ENCODE measurements at places on chromosomes 5 and 9.

- DNase-seq = no peak
These were observed 58.8 kb upstream of the ERCC6L2 start for GRCh38 chr9:95816716-95817115.

DNA sequence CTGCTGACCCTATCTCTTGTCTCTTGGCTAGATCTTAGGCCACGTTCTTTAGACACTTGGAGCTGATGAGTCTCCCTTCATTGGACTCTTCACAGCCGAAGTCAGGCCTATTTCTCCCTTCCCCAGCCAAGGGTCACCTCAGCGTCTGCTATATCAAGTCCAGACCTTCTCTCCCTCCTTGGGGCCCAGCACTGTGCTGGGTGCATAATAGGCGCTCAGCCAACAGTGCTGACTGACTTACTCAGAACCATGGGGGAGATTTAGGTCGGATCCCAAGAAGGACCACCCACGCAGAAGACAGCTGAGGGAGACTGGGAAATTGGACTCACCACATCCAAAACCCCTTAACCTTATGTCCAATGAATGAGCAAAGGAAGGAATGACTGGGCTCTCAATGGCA lies 5.6 kb upstream of the AMBP start:
- no peak for DNase-seq

GRCh38 chr9:126097679-126098078 lies 228.9 kb upstream of the MVB12B start:
- no peak for DNase-seq

GRCh38 chr5:109700516-109701153 lies 10.9 kb downstream of the MAN2A1 start:
- peak; percentile 28 for DNase-seq

- DNase-seq = no peak
These were observed 61.6 kb upstream of the C9orf72 start for GRCh38 chr9:27634879-27635278.

DNA sequence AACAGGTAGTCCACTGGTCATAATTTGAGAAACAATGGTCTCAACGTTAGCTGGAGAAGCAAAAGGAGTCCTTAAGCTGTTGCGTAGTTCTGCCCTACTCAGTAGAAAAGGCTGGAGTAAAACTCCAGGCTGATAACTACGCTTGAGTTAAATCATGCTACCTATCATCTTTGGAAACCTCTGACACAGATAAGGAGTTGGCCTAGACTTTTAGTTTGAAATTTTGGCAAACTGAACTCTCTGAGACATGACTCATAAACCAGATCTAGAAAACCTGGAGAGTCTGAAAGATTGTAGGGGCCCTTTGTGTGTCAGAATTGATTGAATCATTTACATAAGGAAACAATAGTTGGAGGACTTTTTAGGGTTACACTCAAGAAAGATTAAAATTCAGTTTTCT lies 26.3 kb downstream of the NMUR2 start:
- no peak for DNase-seq

DNA sequence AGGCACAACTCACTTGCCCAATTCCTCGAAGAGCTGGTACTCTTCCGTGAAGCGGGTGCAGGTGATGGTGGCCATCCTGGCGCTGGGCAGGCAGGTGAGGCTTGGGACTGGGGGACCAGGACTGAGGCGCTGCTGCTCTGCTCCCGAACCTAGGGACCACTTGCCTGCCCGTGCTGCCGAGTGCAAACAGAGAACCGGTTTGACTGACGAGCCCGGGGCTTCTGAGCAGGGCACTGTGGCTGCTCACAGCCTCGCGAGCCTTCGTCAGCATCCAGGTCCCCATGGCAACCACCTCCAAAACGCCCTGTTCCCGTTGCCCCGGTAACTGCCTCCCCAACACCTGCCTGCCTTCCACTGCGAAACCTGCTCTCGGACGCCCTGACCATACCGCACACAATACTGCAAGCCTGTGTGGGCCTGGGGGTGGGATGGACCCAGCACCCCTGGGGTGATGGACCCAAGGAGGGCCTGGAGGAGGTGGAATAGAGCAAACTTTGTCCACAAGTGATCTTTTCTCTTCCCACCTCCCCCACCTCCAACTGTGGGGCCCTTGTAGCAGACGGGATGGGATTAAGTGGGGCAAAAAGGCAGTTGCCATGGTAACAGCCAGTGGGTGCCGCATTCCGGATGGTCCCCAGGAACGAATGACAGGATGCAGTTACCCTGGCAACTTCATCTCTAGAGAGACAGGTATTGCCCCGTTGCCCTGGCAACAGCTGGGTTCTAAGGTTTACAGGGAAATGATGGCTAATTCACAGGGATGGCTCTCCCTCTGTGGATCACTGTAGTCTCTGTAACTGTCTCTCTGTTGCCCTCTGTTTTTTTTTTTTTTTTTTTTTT lies at the start of gene CAMK2A:
Gene CAMK2A (minus strand): TSS at position 223 of the 840 bp plus-strand sequence. CDS start 148 bp downstream, at position 75.
- DNase-seq = no peak

- DNase-seq = no peak
These were observed 1259.8 kb downstream of the PTPRD start for GRCh38 chr9:9352877-9353481.

- peak; percentile 45 for DNase-seq
These were observed 164.9 kb downstream of the KDM4C start for GRCh38 chr9:6922680-6923079.

- DNase-seq = no peak
These were observed 93.0 kb upstream of the DAB2 start for GRCh38 chr5:39517800-39518199.

- DNase-seq = no peak
These were observed 1.2 kb downstream of the DDX41 start for GRCh38 chr5:177515580-177515979.

GRCh38 chr9:31908891-31909480 lies 475.5 kb upstream of the ACO1 start:
- no peak for DNase-seq

DNA sequence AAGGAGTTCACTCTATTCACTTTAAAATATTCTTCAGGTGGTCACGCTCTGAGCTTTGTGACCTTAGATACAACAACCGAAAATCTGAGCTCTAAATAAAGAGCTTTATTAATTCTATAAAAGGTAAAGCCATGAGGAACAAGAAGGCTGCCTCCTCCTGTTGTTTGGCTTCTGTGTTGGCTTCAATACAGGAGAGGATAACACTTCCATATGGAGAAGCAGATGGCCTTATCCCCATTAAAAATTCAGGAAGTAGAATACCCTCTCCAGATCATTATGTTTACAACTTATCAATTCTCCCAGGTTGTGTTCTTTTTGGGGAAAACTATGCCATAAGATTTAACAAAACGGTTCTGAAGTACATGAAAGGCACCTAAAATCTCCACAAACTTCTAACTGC lies 128.4 kb downstream of the TTC39B start:
- no peak for DNase-seq

GRCh38 chr5:59173578-59173977 lies 590.7 kb downstream of the RAB3C start:
- DNase-seq = no peak

GRCh38 chr5:95007921-95008597 lies 276.8 kb downstream of the MCTP1 start:
- no peak for DNase-seq

DNA sequence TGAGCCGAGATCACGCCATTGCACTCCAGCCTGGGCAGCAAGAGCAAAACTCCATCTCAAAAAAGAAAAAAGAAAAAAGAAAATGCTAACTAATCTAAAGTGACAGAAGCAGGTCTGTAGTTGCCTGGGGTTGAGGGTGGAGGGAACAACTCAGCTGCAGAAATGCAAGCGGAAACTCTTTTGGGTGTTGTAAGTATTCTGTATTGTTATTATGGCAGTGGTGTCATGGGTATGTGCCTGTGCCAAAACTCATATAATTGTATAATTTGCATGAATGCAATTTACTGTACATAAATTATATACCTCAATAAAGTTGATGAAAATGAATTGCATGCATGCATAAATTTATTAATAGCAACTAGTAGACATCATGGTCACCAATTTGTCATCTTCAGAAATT lies 23.0 kb upstream of the RPS23 start:
- no peak for DNase-seq

DNA sequence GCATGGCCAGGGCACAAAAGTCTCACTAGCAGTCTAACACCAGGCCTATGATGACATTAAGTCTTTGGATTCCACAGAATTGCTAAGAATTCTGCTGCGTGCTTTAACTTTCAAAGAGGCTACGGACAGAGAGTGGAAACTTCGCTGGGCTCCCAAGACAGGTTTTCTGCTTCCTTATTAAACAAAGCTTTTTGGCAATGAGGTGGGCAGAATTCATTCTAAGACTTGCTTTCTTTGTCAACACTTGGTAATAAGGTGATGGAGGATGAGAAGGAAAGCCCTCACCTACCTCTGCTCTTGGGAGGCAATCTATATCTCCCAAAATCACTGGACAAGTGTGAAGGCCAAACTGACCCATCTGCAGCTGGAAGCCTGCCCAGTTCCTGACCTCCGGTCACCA lies 231.9 kb downstream of the ATPSCKMT start:
- no peak for DNase-seq

Measured in hematopoietic multipotent progenitor cell treated with erythropoietin and hydrocortisone succinate and interleukin-3 and kit ligand, for 17 days (in vitro differentiated cells).